ENCODE measurements at places on chromosomes 12 and 14. TPM values are rescaled to one million over a fixed set of nuclear protein-coding genes. Genes with fewer than 3 reads are reported as not detected.

- ATAC-seq = no peak
Measured at GRCh38 chr14:72574715-72575114, 319.2 kb downstream of the DPF3 start.

DNA sequence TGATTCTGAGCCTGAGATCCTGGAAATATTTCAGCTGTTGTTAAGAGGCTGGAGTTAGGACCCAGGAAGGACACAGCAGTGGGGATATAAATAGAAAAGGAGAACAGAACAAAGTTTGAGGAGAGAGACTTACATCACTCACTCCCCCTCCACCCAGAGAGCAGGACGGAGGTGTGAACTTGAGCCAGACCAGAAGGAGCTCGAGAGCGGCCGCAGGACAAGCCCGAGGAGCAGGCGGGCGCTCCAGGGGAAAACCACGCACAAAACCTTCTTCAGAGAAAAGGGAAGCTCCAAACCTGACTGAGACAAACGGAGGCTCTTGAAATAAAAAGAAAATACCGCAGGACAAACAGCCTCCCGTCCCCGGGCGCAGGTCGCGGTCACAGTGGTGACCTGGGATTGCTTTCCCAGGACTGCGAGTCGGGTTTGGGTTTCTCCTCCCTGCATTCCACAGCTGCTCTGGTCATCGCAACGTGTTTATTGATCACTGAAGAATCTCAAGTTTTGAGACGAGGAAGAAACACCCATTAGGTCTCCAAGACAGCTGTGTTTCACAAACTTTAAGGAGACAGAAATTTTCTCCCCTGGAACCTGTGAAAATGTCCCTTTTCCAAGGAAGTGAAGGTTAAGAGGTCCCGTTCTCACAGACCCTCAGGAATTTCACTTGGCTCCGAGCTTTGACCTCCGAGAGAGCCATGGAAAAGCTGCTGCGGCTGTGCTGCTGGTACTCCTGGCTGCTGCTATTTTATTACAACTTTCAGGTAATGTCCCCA lies at the start of gene ADGRD1:
Gene ADGRD1, plus strand, starts transcription at position 137 of the 773 bp plus-strand sequence. Its CDS starts 559 bp downstream, at position 696.
- ATAC-seq = peak; percentile 92

- ATAC-seq = peak; percentile 64
Measured at GRCh38 chr14:54606631-54607133, 39.8 kb downstream of the SAMD4A start.

DNA sequence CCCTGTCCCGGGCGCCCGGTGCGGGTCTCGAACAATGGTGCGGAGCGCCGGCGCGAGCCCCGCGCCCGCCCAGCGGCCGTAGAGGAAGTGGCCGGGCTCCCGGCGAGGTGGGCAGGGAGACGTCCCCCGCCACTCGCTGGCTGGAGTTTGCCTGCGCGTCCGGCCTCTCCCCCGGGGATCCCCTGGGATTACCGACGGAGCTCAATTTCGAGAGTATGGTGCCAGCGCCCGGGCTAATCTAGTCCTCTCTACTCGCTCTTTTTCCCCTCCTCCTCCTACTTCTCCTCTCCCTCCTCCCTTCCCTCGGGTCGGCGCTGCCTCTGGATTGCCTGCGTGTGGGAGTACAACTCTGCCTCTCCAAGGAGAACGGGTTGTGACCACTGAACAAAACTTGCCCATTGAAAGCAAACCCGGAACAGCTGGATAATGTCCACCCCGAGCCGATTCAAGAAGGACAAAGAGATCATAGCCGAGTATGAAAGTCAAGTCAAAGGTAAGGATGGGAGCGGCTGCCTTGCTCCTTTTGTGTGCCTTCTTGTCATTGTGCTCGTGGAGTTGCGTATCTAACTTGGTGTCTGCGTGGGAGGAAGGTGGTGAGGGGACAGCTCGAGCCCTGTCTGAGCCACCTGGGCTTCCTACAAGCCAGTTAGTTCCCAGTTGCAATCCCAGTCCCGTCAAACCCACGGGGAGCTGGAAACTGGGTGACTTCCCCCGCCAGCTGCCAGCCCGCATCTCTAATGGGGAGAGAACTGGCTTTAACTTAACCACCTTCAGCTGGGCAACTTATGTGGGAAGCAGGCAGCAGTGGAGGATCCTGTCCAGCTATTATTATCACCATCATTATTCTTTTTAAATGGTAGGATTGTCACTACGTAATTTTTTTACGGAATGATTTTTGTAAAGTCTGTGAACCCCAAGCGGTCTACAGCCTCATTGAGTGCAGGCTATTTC lies at the start of gene SRGAP1:
Gene SRGAP1, plus strand, starts transcription at position 310 of the 951 bp plus-strand sequence. Its CDS starts 117 bp downstream, at position 427.
- ATAC-seq = peak; percentile 32

- no peak for ATAC-seq
Measured at GRCh38 chr14:58315606-58316005, 17.3 kb downstream of the ARID4A start.

IFT81 gene
- 40.0 TPM for total RNA-seq

CLEC14A gene
- 39.4 TPM for total RNA-seq

CCDC38 gene
- not detected for total RNA-seq
